ENCODE measurements at places on chromosomes 16 and 17.

DNA sequence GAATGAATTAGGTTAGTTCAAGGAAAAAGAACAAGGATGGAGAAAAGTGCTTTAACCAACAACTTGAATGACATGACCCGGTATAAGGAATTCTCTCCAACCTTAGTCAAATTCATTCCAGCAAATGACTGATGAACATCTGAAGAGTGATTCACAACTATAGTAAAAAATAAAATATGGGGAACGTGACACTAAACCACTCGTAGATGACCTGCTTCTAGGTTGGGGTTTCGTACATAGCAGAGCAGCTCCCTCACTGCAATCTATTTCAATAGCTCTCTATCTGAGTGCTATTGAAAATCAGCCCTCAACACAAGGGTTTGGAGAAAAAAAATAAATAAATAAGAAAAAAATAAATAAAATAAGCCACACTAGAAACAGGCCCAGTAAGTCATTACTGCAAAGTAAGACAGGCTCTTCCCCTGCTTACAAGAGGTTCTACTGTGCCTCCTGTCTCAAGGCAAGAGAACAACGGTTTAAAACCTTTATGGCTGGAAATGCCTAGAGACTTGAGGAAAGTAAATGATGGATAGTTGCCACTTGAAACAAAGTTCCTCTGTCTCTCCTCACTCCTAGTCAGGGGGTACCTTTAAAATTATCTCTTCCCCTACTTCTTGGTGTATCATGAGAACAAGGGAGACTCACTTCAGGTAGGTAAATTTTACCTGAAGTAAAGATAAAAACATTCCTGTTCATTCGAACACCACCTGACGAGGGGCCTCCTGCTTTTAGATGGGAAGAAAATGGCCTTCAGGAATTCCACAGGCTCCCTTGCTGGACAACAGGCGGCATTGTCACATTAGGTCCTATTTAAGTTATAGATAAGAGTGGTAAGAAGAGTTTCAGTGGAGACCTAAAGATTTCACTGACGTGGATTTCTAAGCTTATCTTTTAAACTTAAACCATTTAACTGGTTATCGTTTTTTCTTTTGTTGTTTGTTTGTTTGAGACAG lies 20.5 kb downstream of the COG7 start:
- DNase-seq = no peak

DNA sequence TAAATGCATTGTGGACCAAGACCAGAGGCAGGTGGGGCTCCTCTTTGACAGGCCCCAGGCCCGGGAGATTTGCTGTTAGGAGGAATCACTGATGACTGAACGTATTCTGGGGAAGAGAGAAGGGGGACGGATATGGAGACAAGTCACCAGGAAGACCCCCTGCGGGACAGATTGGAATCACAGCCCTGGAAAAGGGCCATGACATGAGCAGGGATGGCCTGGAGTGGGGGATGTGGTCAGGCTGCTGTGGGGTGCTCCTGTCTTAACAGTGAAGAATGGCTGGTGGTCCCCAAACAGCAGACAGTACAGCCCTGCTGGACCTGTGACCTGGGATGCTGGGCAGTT lies 23.7 kb upstream of the MGAT5B start:
- DNase-seq = no peak

- DNase-seq = no peak
These were observed 78.6 kb upstream of the ZNF469 start for GRCh38 chr16:88303890-88304819.

- no peak for DNase-seq
These were observed 8.8 kb upstream of the VPS4A start for GRCh38 chr16:69302301-69302700.

Measured in HL-60 (cell line).